ENCODE measurements at places on chromosomes 1 and 21.

DNA sequence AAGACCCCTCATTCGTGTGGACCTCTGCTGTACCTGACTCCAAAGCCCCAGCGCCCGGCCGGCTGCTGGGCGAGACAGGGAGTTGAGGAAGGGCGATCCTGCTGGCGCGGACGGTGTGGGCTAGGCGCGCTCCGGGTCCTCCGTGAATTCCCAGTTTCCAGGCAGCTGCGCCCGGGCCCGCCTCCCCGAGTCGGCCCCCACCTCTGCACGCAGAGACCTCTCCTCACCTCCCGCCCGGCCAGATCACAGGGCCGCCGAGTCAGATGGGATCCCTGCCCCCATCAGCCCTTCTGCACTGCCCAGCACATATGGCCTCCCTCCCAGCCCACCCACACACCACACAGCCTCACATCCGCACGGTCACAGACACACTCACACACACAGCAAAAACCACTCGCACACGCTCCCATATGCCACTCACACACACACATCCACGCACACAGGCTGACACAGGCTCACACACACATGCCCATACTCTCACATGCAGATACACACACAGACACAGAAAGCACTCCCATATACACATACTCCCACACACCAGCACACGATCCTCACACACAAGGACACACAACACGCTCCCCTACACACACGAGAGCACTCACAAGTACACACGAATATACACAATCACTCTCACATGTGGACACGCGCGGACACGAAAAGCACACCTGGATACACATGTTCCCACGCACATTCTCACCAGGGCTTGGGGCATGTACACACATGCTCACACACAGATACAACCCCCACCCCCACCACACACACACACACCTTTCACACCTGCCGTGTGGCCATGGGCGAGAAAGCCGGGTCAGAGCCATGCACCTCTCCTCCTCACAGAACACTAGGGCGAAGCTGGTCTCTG is 7.2 kb upstream of the GUCA2B start:
- DNase-seq: no peak

- DNase-seq: no peak
Observed at GRCh38 chr1:23931491-23931880, 18.3 kb upstream of the CNR2 start.

DNA sequence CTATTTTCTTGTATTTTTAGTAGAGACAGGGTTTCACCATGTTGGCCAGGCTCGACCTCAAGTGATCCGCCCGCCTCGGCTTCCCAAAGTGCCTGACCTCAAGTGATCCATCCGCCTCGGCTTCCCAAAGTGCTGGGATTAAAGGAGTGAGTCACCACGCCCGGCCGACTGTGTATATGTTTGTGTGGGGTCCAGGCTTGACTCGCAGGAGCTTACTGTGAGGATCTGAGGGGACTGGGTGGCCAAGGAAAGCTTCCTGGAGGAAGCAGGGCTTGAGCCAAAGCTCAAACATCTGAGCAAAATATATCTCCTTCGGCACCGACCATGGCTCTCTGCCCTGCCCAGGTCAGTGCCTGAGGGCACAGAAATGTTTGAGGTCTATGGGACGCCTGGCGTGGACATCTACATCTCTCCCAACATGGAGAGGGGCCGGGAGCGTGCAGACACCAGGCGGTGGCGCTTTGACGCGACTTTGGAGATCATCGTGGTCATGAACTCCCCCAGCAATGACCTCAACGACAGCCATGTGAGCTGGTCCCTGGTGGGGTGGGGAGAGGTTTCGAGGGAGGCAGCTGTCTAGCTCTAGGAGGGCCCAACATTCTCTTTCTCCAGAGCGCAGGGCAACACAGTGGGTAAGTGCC is 10.5 kb downstream of the PADI3 start:
- no peak for DNase-seq

GRCh38 chr1:147245586-147246021 is 3.1 kb downstream of the CHD1L start:
- DNase-seq: no peak

DNA sequence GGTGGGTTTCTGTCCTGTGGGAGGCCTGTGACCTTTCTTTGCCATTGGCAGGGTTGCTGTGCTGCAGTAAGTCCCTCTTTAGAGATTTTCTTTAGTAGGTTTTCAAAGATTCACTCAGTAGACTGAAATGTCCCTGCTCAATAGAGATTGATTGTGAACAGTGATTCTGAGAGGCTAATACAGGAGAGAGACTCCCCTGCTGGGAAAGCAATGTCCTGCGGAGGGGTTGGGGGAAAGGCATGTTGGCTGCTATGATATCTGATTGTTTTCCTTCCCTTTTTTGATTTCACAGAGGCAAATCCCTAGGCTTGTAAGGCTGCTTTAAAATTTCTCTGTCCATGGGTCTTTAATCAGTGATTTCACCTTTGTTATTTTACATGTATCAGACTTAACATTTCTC is 589.9 kb downstream of the ADGRL2 start:
- no peak for DNase-seq

- no peak for DNase-seq
Observed at GRCh38 chr21:42527489-42528158, 14.0 kb downstream of the SLC37A1 start.

DNA sequence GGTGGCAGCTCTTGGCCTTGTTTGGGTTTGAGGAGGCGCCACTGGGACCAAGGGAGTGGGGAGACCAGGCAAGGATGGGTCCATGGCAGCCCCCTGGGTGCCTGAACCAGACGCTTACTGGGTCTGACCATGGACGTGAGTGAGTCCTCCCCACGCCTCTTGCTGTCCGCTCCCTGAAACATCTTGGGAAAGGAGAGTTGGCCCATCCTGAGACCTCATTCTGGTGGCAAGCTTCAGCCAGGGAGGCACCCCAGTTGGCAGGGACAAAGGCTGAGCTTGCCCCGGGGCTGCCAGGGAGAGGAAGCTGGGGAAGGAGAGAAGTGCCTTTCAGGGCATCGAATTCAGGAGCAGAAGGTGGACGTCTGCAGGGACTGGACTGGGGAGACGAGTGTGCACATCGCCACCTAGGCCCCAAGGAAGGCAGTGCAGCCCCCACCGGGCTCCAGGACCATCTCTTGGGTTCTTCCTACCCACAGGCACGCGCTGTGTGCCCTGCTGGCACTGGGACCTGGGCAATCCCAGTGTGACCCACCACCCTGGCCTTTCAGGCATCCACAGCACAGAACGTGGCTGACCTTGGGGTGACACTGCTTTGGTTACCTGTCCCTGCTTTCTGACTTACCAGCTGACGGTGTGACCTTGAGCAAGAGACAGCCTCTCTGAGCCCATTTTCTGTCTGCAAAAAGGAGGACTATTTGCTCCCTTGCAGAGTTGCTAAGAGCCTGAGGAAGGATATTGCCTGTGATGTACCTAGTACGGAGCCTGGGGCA is 132.9 kb upstream of the WNT4 start:
- DNase-seq: peak; percentile 42

GRCh38 chr1:86502721-86503405 is 34.1 kb downstream of the CLCA1 start:
- DNase-seq: peak; percentile 30

DNA sequence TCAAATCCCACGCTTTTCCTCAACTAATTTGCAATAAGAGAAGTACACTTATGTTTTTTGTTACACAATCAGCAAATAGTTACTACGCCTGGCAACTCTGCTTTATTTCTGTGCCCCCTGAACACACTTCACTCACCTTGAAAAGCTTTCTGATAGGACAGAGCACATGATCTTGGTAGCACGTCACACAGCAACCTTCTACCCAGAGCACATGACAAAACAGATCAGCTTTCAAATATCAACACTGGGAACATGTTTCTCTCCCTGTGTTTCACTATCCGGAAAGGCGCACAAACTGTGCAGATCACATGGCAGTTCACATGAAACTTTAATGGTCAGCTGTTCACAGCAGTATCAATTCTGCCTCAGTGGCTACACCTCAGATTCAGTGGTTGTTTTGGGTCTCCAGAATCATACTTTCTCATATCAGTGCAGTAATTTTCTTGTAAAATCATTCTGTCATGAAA is 2.2 kb downstream of the SLC19A2 start:
- no peak for DNase-seq

DNA sequence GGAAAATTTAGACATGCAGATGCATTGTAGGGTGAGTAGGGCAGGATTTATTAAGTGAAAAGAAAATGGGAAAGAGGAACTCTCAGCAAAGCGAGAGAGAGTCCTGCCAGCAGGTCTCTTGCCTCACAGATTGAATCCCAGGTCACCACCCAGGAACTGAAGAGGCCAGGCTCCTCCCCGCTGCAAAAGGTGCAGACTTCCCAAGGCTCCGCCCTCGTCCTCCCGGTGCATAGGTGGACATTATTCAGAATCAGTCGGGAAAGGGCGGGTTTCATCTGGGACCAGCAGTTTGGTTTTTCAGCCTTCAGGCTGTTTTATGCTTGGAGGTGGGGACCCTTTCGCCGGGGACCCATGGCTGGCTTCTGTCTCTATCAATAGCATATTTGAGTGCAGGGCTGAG is 41.6 kb upstream of the APP start:
- DNase-seq: no peak

DNA sequence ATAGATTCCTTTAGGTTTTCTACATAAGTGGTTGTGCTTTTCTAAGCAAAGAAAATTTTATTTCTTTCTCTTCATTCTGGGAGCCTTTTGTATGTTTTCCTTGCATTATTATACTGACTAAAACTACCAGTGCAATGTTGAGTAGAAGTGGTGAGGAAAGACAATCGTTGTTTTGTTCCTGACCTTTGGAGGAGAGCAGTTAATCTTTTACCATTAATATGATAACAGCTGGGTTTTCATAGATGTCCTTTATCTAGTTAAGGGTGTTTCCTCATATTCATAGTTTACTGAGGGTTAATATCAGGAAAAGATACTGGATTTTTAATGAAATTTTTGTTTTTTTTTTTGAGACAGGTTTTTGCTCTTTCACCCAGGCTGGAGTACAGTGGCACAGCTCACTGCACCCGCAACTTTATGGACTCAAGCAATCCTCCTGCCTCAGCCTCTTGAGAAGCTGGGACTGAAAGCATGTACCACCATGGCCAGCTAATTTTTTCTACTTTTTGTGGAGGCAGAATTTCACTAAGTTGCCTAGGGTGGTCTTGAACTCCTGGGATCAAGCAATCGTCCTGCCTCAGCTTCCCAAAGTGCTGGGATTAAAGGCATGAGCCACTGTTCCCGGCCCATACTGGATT is 9.0 kb upstream of the KCTD3 start:
- DNase-seq: no peak
